Neural crest cell (in vitro differentiated cells): ENCODE measurements at places on chromosomes 7 and 10.
A peak's percentile ranks its signal among the peaks of the same experiment; 100 is the strongest.

DNA sequence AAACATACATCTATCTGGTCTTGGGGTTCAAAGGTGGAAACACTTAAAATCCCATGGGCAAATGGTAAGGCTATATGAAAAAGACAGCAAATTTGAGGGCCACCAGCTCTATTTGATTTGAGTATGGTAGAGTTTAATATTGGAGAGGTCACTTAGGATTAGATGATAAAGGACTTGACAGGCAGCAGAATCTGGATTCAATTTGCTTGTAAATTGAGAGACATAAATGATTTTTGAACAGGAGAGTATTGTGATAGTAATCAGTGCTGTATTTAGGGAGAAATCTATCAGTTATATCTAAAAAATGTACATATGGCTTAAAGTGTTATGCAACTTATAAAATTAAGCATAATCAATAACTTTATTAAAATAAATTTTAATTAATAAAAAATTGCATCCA is 155.2 kb downstream of the SEMA3A start:
- DNase-seq = no peak

DNA sequence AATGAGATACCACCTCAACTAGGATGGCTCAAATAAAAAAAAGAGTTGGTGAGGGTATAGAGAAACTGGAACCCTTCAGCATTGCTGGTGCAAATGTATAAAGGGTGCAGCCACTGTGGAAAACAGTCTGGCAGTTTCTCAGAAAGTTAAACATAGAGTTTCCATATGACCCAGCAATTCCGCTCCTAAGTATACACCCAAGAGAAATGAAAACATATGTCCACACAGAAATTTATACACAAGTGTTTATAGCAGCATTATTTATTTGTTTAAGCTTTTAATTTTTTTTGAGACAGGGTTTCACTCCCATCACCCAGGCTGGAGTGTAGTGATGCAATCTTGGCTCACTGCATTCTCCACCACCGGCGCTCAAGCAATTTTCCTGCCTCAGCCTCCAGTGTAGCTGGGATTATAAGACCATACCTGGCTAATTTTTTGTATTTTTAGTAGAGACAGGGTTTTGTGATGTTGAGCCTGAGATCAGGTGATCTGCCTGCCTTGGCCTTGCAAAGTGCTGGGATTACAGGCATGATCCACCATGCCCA is 118.2 kb upstream of the KIF5B start:
- no peak for DNase-seq

DNA sequence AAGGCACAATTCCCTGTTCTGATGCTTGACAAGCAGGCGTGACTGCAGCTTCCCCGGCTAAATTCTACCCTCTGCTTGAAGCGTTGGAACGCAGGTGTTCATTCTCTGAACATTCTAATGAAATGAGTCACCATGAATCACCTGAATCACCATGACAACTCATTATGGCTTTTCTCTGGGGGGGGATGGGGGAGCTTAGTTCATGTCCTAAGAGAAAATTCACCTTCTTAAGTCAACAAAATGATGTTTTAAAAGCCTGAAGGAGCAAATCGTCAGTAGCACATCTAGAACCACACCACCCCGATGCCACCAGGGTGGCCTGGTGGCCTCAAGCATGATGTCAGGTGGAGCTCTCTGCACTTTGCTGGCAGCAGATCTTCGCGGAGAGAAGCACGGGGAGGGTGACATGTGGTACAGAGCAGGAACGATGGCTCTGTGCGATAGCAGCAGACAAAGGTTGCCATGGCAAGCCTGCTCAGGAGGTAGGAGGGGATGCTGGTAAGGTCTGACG is 33.7 kb downstream of the DDC start:
- peak; percentile 23 for DNase-seq

DNA sequence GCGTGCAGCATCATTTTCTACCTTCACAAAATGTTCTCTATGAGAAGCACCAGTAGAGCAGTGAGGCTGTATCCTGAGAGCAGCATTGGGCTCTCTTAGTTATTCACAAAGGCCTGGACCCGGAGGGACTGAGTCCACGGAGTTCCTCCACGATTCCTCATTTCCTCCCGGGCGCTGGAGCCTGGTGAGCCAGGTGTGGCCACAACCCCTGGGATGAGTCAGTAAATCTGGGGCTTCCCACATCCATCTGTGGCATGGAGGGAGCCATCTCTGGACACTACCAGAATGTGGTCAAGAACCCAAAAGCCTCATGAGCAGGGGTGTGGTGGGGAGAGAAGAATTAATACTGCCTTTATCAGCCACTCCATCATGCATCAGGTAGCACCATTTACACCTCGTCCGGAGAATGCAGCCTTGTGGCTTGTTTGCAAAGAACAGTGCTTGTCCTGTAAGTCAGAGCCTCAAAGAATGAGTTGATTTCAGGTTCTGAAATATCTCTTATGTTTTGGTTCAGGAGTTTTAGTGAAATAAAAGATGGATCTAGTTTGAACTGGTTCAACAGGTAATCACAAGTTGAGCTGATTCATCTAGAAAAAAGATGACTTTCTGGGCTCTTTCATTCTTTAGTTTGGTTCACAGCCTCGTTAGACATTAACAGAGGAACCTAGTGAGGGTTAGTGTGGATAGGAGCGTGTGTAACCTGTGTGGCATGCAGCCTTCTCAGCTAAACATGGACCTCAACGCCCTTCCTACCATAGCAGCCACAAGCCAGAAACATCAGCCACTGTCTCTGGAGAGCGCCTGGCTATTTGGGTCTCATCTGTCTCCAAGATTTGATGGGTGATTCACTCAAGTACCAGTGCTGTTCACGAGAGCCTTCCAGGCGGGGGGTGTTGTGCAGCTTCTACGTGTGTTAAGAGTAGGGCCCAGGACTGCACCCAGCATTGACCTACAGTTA is 95.2 kb downstream of the WDR37 start:
- no peak for DNase-seq

GRCh38 chr7:157097569-157097968 is 41.2 kb upstream of the UBE3C start:
- no peak for DNase-seq

- DNase-seq = peak; percentile 32
These were observed 84.0 kb upstream of the TMEM248 start for GRCh38 chr7:66837007-66837406.

GRCh38 chr7:29484280-29484679 is 79.4 kb upstream of the PRR15 start:
- DNase-seq = no peak

DNA sequence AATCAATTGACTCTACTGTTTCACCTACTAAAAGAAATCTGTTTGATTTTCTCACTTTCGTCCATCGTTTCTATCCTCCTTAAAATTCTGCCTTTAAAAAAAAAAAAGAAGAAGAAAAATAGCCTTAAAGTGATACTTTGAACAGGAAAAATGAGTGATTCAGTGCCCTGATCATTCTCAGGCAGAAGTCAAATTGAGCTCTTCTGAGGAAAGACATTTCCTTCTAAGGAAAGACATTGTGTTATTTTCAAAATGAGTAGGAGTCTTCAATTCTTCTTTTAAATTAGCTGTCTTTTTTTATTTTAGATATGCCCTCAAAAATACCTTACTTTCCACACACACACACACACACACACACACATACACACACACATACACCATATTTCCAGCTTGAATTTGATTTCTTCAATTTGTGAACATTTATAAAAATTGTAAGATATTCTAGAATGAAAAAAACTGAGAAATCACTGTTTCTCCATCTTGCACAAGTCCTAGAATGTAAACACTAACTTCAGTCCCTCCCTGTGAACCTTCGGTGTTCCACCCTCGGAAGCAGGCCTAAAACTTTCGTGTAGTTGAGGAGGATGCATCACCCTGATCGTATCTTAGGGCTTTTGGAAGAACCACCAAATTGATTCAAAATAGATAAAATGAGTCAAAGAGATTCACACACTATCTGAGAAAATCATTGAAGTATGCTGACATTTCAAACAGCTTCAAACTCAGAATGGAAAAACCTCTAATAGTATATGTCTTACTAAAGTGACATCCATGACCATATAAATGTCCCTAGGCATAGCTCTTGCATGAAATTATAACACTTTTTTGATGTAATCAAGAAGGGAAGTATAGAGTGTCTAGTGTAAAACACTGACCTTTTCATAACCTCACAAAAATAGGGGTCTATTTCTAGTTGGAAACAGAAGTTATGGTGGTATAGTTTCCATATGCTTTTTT is 270.8 kb downstream of the GATA3 start:
- no peak for DNase-seq

GRCh38 chr7:5222841-5223411 is 32.9 kb downstream of the WIPI2 start:
- no peak for DNase-seq
